NCI-H510A treated with DMSO at 0.1 percent for 48 hours (cell line): ENCODE measurements at places on chromosomes 2 and 18.

DNA sequence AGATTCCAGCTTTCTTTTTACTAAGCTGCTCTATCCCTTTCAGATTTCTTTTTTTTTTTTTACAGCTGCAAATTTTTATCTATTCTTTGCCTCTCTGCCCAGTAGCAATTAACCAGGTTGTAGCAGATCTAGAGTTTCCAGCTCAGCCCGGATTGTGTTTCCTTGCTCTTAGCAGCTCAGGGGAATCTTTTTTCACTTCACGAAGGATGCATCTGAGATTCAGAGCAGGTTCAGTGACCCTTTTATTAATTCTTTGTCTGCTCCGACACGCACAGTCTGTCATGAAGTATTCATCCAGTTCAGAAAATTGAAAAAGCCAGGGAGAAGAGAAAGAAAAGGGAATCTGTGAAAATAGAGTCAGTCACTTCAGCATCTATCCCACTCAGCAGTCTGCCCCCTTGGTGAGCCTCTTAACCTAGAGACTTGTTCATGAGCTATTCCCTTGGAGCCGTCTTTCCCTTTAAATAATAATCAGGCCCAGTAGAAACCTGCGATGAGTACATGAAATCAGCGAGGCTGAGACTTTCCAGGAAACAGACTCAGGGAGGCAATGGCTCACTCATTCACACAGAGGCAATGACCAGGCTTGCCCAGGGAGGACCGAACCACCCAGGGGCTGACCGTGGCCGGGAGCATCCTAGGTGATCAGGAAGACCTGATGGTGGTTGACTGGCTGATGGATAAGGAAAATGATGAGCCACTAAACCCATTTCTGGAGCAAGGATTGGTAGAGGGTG lies 103.4 kb upstream of the ITGA6 start:
- DNase-seq: no peak

- DNase-seq: no peak
These were observed 94.3 kb downstream of the ZFP36L2 start for GRCh38 chr2:43131890-43132682.

DNA sequence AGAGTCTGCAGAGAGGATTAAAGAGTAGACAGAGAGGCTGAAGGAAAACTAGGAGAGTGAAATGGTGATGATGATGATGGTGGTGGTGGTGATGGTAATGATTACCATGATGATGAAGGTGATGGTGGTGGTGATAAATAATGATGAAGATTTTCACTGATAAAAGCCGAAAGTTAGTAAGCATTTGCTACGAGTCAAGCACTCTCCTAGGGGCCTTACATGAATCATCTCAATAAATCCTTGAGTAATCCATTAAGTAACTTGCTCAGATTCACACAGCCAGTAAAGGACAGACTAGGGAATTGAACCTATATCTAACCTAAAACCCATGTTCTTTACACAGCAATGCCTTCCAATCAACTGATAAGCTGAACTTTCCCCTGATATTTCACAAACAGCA lies 106.7 kb upstream of the PGAP1 start:
- no peak for DNase-seq

- DNase-seq: no peak
These were observed 30.1 kb upstream of the EPC2 start for GRCh38 chr2:148614322-148615049.

GRCh38 chr2:195763866-195764265 lies 106.8 kb downstream of the SLC39A10 start:
- no peak for DNase-seq

GRCh38 chr2:36633470-36634092 lies 35.6 kb upstream of the FEZ2 start:
- no peak for DNase-seq

DNA sequence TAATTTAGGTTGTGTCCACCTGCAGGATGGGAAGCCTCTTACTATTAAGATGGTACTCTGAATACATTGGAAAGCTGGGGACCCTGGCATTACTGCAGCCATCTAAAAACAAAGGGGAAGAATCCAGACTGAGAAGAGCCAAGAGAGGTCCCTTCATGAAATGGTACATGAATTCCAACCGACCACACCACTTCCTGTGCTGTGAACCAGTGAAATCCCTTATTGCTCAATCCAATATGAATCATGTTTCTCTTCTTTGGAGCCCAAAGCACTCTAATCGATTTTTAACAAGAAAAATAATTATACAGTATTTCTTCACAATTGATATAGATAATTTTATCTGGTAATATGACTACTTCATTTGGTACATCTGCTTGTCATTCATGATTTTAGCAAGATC lies 479.7 kb upstream of the RAB6C start:
- DNase-seq: no peak

DNA sequence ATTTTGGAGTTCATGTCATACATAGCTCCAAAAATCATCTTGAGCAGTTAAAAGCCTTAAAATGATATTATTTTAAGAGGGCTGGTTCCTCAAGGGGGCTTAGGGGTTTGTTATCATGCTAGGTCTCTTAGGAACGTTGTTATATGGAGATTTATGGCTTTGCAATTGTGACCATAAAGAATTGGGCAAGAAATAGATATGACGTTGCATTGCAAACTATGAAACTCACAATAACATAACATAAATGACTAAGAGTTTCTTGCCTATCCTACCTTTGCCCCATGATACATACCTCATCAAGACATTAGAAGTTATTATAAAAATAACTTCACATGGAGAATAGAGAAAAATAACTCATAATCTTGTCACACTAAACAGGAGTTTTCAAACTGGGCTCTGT lies 206.4 kb upstream of the SESTD1 start:
- DNase-seq: no peak

DNA sequence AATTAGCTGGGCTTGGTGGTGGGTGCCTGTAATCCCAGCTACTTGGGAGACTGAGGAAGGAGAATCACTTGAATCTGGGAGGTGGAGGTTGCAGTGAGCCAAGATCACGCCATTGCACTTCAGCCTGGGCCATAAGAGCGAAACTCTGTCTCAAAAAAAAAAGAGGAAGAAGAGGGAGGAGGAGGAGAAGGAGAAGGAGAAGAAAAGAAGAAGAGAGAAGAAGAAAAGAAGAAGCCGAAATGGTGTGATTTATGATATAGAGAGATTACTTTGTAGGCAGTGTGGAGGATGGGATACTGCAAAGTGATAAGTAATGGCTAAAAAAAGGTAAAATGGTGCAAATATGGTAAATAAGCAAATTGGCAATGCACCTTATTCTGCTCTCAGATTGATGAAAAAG lies 25.1 kb downstream of the THNSL2 start:
- DNase-seq: no peak

GRCh38 chr2:27320958-27321543 lies 1.8 kb downstream of the MPV17 start:
- no peak for DNase-seq

- DNase-seq: no peak
These were observed 31.7 kb downstream of the MYO1B start for GRCh38 chr2:191276792-191277465.

GRCh38 chr2:142870526-142870925 lies 6.9 kb upstream of the KYNU start:
- no peak for DNase-seq
